ENCODE measurements at places on chromosomes 12 and 14. TPM values are rescaled to one million over a fixed set of nuclear protein-coding genes. Genes with fewer than 3 reads are reported as not detected.

Gene MANSC4
- polyA plus RNA-seq, result 0.10 TPM

Gene SERPINA10
- polyA plus RNA-seq, result not detected

Gene GPD1
- polyA plus RNA-seq, result 0.09 TPM

- no peak for DNase-seq
These were observed 85.5 kb upstream of the PTPRB start for GRCh38 chr12:70722584-70723343.

DNA sequence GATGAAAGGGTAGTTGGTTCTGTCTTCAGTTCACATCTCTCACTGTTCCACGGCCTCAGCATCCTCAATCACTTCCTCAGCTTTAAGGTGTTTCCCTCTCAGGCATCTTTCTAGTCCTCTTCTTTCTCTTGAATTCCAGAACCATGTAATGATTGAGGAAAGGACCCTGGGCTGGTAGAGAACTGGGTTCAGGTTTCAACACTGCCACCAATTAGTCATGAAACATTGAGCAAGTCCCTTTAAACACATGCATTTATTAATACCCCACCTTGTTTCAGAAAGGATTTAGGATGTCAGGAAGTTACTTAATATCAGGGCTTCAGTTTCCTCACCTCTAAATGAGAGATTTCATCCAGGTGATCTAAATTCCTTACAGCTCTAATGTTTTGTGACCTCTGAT is 7.2 kb downstream of the DMAC2L start:
- no peak for DNase-seq

DNA sequence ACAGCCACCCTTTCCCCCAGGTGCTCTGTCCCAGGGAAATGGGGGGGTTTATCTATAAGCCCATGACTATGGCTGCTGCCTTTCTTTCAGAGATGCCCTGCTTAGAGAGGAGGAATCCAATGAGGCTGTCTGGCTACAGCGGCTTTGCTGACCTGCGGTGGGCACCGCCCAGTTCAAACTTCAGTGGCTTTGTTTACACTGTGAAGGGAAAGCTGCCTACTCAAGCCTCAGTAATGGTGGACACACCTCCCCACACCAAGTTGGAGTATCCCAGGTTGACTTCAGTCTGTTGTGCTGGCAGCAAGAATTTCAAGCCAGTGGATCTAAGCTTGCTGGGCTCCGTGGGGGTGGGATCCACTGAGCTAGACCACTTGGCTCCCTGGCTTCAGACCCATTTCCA is 869.2 kb downstream of the SLC6A15 start:
- no peak for DNase-seq

- no peak for DNase-seq
These were observed 12.5 kb upstream of the KSR2 start for GRCh38 chr12:117981267-117981666.

DNA sequence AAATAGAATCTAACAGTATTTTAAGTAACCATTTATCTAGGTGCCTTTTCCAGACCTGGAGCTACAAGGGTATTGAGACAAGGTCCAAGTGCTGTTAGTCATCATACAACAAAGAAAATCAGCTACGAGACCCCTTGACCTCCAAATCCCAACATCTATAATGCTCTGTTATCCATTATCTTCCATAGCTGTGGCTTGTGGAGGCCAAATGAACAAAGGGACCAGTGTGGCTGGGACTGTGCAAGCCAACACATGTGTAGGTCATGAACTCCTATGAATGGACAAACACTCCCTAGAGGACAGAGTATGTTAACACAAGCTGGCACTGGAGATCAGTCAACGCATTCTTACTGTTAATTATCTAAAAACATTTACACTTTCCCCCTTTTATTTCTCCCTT is 374.5 kb downstream of the EMP1 start:
- DNase-seq, result no peak

DNA sequence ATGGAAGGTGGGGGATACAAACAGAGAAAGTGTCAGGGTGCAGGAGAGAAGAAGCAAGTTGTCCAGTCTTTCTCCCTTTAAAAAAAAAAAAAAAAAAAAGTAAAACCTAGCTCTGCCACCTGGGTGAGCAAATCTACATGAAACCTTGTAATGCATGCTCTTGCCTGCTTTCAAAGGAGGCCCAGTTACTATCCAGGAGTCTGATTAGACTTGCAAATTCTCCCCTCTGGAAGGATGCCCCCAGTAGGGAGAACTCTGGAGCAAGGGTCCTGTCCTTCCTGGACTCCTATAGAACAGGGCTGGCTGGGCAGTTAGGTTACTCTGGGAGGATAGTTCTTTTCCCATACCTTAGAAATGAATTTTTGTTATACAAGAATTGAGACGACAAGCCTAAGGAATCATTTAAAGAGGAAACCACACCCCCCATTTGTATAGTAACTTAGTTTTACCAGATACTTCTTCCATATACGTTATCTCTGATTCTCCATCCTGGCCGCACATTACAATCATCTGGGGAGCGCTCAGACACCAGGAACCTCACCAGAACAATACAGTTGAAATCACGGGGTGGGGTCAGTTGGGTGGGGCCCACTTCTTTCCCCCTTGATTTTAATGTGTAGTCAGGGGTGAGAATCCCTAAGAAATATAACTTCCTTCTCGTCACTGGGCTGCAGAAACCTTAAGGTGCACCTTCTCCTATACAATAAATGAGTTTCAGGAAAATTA is 30.5 kb downstream of the RAB35 start:
- DNase-seq, result no peak

- DNase-seq, result peak; percentile 30
These were observed 166.1 kb downstream of the ADCK1 start for GRCh38 chr14:77965919-77966435.

- DNase-seq, result no peak
These were observed 19.7 kb upstream of the NUDT4 start for GRCh38 chr12:93358058-93358457.
